ENCODE measurements at places on chromosomes 7 and 10. TPM values are rescaled to one million over a fixed set of nuclear protein-coding genes. Genes with fewer than 3 reads are reported as not detected.

The OR9A2 gene
- not detected for total RNA-seq

The SCIN gene
- 141 TPM for total RNA-seq

GRCh38 chr10:23914641-23915040 is 294.3 kb upstream of the KIAA1217 start:
- DNase-seq: no peak

DNA sequence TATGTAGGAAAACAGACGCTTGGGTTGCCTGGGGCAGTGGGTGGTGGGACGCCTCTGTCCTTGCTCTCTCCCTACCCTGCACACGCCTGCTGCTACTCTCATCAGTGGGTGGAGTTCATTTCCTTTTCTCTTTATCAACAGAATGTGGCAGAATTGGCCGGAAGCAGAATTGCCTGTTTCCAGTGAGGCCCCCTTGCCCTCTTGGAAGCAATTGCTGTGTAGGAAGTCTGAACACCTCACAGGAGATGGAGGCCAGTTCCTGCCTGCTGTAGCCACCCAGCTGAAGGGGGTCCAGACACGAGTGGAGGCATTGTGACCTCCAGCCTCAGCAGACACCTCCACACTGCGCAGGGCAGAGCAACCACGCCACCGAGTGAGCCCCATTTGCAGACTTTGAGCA is 331.6 kb upstream of the ZNF32 start:
- DNase-seq: no peak

DNA sequence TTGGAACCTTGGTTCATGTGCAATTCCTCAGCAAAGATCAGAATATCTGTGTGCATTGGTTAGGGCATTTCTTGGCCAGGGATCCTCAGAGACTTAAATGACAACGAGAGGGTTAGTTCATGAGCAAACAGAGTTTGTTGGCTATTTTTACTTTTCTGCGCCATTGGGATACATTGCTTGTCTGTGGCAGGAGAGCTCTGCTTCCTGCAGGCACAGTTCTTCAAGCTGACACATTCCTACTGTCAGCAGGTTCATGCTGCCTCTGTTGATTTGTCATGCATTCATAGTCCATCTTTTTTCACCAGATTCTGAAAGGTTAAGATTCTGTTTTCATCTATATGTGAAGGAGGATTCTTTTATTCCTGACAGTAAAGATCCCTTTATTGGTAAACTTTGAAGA is 139.4 kb downstream of the TMEM178B start:
- DNase-seq: no peak

Data from kidney (tissue), 22 donors.